ENCODE measurements at places on chromosomes 3 and 15. TPM values are rescaled to one million over a fixed set of nuclear protein-coding genes. Genes with fewer than 3 reads are reported as not detected.

- H3K4me1 ChIP-seq: peaks cover 4% of the 10 kb centered on the region
- no peaks in the 10 kb centered on the region for H3K36me3 ChIP-seq
- no peaks in the 10 kb centered on the region for H3K27me3 ChIP-seq
- DNase-seq: no peak
Measured at GRCh38 chr15:37792351-37792750, 142.1 kb upstream of the TMCO5A start.

Gene PRICKLE2
- total RNA-seq: 7.1 TPM

Gene SAXO2
- 0.67 TPM for total RNA-seq

DNA sequence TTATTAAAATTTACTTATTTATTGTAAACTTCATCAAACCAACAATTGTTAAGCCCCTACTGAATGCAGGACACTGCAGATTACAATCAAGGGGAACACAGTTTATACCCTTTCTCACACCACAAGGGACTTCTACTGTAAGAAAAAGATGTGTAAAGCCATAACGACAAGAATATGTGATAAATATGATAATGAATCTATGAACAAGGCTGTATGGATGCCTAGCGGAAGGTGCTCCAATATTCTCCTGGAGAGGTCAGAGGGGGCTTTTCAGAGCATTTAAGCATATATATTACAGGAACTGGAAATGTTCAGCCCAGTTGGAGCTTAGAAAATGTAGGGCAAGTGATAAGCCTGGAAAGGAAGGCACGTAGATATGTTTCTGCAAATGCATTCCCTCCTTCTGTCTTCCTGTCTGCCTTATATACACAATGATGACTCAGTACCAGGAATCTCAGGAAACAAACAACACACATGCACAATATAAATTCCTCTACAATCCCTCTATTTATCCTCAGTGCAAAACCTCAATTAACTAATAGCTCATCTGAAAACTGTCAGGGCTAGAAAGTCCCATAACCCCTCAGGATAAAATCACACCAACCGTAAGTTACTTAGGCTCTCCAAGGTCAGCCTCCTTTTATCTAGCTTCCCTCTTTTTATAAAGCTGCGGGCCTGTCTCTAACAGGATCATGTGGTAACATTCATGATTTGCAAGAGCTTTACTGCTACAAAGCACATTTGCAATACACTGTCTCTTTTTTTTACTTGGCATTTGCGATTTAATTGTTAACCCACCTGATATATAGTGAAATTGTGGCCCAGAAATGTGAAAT lies 393.1 kb downstream of the LPP start:
- H3K36me3 ChIP-seq: no peaks in the 10 kb centered on the region
- peak overlapping the region; percentile 86 for H3K27ac ChIP-seq
- peaks cover 34% of the 10 kb centered on the region for H3K4me1 ChIP-seq
- H3K27me3 ChIP-seq: no peaks in the 10 kb centered on the region
- peak; percentile 87 for DNase-seq

DNA sequence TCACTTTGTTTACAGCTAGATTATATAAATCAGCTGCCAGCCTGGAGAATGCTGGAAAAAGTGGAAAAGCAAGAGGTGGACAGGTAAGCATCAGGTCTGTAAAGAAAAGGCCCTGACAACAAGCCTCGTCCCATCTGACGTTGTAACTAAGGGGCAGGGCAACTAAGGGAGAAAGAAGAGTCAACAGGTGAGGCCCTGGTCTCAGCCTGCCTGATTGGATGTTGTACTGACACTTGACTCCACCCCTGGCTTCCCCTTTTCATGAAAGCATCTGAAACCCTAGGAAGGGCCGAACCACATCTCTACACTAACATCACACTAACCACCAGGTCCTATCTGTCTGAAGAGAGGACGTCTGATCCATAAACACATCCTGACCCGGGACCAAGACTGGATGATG lies 357.6 kb upstream of the CFAP20DC start:
- no peaks in the 10 kb centered on the region for H3K27me3 ChIP-seq
- H3K4me3 ChIP-seq: no peak overlapping the region
- no peaks in the 10 kb centered on the region for H3K36me3 ChIP-seq
- H3K27ac ChIP-seq: no peak overlapping the region
- DNase-seq: no peak
- H3K4me1 ChIP-seq: no peaks in the 10 kb centered on the region

DNA sequence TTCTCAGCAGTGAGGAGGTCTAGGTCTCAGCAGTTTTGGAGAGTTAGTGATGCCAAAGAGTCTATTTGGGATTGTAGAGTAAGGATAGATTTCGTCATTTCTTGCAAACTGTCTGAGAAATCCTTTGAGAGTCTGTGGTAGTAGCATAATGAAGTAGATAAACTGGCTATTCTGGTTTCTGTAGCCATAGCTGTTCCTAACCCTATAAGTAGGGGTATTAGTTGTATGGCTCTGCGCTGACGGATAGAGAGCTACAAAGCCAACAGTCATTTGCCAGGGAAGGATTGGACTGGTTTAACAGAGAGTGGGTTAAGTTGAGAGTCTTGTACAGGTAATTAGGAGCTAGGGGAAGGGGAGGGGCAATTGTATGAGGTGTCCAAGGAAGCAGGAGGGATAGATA lies 50.6 kb downstream of the KLHDC8B start:
- H3K27ac ChIP-seq: no peak overlapping the region
- no peak for DNase-seq
- H3K27me3 ChIP-seq: no peaks in the 10 kb centered on the region
- H3K36me3 ChIP-seq: no peaks in the 10 kb centered on the region
- H3K4me3 ChIP-seq: no peak overlapping the region
- H3K4me1 ChIP-seq: peaks cover 5% of the 10 kb centered on the region

GRCh38 chr3:158086776-158087175 lies 19.4 kb downstream of the SHOX2 start:
- H3K36me3 ChIP-seq: no peaks in the 10 kb centered on the region
- H3K4me3 ChIP-seq: no peak overlapping the region
- H3K27ac ChIP-seq: no peak overlapping the region
- no peaks in the 10 kb centered on the region for H3K4me1 ChIP-seq
- no peak for DNase-seq

GRCh38 chr15:69337138-69337537 lies 38.4 kb downstream of the PAQR5 start:
- H3K4me1 ChIP-seq: peaks cover 10% of the 10 kb centered on the region
- no peaks in the 10 kb centered on the region for H3K36me3 ChIP-seq
- H3K4me3 ChIP-seq: no peak overlapping the region
- no peak overlapping the region for H3K27ac ChIP-seq
- peak; percentile 33 for DNase-seq

DNA sequence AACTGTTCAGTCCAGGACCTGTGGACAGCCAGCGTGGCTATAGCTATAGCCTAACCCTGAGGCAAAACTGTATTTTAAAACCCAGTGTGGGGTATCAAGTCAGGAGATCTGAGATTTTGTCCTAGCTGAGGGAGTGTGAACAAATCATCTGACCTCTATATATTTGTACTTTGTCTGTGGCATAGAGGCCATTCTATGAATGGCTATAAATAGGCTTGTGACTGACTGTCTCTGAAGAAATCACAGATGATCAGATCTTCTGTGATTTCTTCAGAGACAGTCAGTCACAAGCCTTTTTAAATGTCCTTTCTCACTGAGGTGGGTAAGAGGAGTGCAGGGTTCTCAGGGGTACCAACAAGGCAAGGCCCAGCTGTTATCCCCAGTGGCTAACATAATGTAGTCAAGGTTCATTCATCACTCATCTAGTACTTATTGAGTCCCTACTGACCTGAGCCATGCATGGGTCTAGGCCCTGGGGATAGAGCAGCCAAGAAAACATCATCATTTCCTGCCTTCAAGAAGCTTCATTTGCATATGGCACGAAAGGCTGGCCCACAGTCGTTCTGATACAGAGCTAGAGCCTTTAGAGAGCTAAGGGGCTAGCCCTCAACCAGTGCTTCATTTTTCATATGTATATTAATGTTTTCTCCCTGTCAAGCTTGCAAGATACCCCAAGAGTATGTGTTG lies 53.3 kb downstream of the TIPARP start:
- no peak overlapping the region for H3K4me3 ChIP-seq
- H3K4me1 ChIP-seq: no peaks in the 10 kb centered on the region
- DNase-seq: no peak
- H3K36me3 ChIP-seq: no peaks in the 10 kb centered on the region
- H3K27ac ChIP-seq: no peak overlapping the region

Gene FBXL22
- total RNA-seq: not detected

- peak overlapping the region; percentile 22 for H3K27ac ChIP-seq
- no peak overlapping the region for H3K4me3 ChIP-seq
- H3K4me1 ChIP-seq: peaks cover 10% of the 10 kb centered on the region
- H3K36me3 ChIP-seq: no peaks in the 10 kb centered on the region
Measured at GRCh38 chr3:17759901-17760300, 17.5 kb upstream of the TBC1D5 start.

Gene HHLA2
- total RNA-seq: not detected

GRCh38 chr3:132231633-132232032 lies 85.6 kb upstream of the ACP3 start:
- no peaks in the 10 kb centered on the region for H3K36me3 ChIP-seq
- no peaks in the 10 kb centered on the region for H3K4me1 ChIP-seq
- no peak overlapping the region for H3K4me3 ChIP-seq
- H3K27me3 ChIP-seq: no peaks in the 10 kb centered on the region
- peak; percentile 9 for DNase-seq

- H3K4me3 ChIP-seq: no peak overlapping the region
- no peaks in the 10 kb centered on the region for H3K4me1 ChIP-seq
- peak; percentile 1 for DNase-seq
- no peaks in the 10 kb centered on the region for H3K36me3 ChIP-seq
- no peaks in the 10 kb centered on the region for H3K27me3 ChIP-seq
Measured at GRCh38 chr15:88334436-88334835, 77.9 kb upstream of the NTRK3 start.

GRCh38 chr15:92361321-92362000 lies 32.2 kb upstream of the ST8SIA2 start:
- H3K27me3 ChIP-seq: no peaks in the 10 kb centered on the region
- H3K4me1 ChIP-seq: no peaks in the 10 kb centered on the region
- H3K36me3 ChIP-seq: no peaks in the 10 kb centered on the region
- no peak overlapping the region for H3K4me3 ChIP-seq

Gene CSTA
- total RNA-seq: not detected

Gene CAMK2N2
- total RNA-seq: not detected

DNA sequence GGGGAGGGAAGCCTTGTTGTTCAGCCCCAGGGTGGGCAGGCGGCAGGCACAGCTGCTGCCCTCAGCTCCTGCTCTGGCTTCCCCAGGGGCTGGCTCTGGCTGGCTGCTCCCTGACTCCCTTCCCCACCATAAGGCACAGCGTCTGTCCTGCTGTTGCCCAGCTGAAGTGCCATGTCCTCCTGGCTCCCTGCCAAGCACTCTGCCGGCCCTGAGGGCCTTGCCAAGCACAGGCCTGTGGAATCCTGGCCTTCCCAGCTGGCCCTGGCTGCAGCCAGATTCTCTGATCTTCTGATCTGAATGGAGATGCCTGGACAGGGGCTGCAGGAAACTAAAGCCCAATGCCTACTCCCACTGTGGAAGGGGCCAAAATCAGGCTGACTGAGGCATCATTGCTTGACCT lies 1.1 kb downstream of the IQCF6 start:
- H3K36me3 ChIP-seq: no peaks in the 10 kb centered on the region
- no peak overlapping the region for H3K4me3 ChIP-seq
- no peaks in the 10 kb centered on the region for H3K4me1 ChIP-seq
- peaks cover 13% of the 10 kb centered on the region for H3K27me3 ChIP-seq
- DNase-seq: no peak

GRCh38 chr3:174639970-174640369 lies 219.2 kb upstream of the NAALADL2 start:
- no peaks in the 10 kb centered on the region for H3K36me3 ChIP-seq
- H3K4me3 ChIP-seq: no peak overlapping the region
- H3K4me1 ChIP-seq: no peaks in the 10 kb centered on the region
- H3K27ac ChIP-seq: no peak overlapping the region

Gene FAM43A
- total RNA-seq: 307 TPM

Gene TMEM42
- 10.6 TPM for total RNA-seq

DNA sequence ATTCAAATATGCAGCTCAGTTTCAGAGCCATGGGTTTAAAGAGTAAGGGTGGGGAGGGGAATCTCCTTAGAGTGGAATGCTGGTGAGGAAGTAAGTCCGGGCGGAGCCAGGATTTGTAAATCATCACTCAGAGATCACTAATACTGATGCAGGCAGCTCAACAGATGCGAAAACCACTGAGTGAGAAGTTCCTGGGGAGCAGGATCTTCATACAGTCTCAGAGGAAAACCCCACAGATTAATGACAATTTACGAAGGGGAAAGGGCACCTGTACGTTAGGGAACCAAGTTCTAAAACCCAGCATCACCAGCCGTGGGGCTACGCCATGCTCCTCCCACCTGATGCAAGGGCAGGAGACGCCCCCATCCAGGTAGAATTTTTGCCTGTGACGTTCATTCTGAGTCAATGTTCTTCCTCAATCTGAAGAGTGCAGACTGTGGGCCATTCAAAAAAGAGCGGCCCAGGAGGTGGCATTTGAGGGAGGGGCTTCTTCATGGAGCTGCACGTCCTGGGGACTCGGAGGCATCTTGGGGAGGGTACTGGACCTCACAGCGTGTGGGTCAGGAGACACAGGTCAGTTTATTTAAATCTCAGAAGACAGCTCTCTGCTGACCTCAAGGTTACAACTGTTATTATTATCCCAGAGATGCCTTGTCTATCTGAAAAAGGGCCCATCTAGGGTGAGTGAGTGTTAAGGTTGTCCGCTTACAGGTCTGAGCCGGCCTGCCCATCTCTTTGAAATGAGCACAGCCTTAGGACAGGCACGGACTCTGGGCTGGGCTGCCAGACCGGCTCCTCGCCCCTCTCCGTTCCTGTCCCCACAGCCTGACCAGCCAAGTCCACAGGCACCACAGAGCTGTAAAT lies 228.0 kb downstream of the XXYLT1 start:
- no peaks in the 10 kb centered on the region for H3K27me3 ChIP-seq
- H3K4me1 ChIP-seq: peaks cover 3% of the 10 kb centered on the region
- no peak overlapping the region for H3K4me3 ChIP-seq

- H3K27me3 ChIP-seq: peaks cover 5% of the 10 kb centered on the region
- no peak for DNase-seq
- H3K4me1 ChIP-seq: no peaks in the 10 kb centered on the region
Measured at GRCh38 chr3:150913133-150913922, 8.1 kb upstream of the MINDY4B start.

- no peaks in the 10 kb centered on the region for H3K36me3 ChIP-seq
- no peak overlapping the region for H3K4me3 ChIP-seq
- no peaks in the 10 kb centered on the region for H3K27me3 ChIP-seq
- peaks cover 11% of the 10 kb centered on the region for H3K4me1 ChIP-seq
- no peak overlapping the region for H3K27ac ChIP-seq
Measured at GRCh38 chr3:177335728-177336127, 138.4 kb upstream of the TBL1XR1 start.

DNA sequence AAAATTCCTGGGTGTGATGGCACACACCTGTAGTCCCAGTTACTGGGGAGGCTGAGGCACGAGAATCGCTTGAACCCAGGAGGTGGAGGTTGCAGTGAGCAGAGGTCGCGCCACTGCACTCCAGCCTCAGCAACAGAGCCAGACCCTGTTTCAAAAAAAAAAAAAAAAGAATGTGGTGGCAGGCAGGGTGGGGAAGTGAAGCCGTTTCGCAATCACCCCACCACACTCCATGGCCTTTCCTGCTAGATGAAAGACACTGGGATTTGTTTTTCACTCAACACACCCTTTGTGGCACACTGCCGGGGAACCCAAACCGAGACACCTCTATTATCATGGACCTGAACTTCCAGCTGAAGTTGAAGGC lies 172.4 kb upstream of the IQSEC1 start:
- H3K4me3 ChIP-seq: no peak overlapping the region
- DNase-seq: no peak
- no peaks in the 10 kb centered on the region for H3K27me3 ChIP-seq
- H3K27ac ChIP-seq: no peak overlapping the region
- no peaks in the 10 kb centered on the region for H3K4me1 ChIP-seq

Gene DAG1
- total RNA-seq: 88.0 TPM
